ENCODE measurements at places on chromosomes 5 and 9.
A peak's percentile ranks its signal among the peaks of the same experiment; 100 is the strongest.

- H3K27me3 ChIP-seq = peaks cover 22% of the 10 kb centered on the region
- H3K4me3 ChIP-seq = no peak overlapping the region
- no peaks in the 10 kb centered on the region for H3K36me3 ChIP-seq
- no peak overlapping the region for H3K27ac ChIP-seq
Observed at GRCh38 chr9:97425973-97426336, 14.1 kb downstream of the TDRD7 start.

DNA sequence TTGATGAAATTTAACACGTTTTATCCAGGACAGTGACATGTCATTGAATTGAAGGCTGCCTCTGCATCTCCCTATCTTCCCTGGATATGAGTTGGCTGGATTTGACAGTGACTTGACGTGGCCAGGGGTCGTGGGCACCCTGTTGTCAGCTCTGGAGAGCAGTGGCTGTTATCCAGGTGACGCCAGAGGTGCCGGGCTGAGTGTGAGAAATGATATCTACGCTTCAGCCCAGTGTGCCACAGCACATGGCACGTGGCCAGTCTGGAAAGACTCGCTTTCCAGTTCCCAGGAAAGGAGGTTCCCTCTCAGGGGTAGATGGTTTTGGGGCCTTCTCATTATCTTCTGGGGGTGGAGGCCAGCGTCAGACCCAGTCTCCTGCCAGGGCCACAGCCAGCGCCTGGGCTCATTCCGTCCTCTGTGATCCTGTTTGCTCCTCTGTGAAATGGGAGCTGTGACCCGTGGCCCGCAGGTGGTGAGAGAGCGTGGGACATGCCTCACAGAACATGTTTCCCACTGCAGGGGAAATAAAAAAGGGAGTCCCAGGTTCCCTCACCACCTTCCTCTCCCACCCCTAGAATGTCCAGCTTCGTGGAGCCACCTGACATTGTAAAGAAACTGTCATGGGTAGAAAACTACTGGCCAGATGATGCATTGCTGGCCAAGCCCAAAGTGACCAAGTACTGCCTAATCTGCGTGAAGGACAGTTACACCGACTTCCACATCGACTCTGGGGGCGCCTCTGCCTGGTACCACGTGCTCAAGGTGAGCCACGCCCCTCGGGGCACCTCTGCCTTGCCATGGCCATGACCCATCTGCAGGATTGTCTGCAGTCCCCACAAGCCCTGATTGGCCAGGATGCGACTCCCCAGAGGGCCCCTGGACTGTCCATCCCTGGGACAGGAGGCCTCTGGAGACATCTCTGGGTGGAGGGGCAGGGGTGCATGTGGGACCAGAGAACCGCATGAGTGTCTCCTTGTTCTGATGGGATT is 76.5 kb downstream of the PHF2 start:
- DNase-seq = no peak
- H3K27ac ChIP-seq = no peak overlapping the region
- no peaks in the 10 kb centered on the region for H3K4me1 ChIP-seq

DNA sequence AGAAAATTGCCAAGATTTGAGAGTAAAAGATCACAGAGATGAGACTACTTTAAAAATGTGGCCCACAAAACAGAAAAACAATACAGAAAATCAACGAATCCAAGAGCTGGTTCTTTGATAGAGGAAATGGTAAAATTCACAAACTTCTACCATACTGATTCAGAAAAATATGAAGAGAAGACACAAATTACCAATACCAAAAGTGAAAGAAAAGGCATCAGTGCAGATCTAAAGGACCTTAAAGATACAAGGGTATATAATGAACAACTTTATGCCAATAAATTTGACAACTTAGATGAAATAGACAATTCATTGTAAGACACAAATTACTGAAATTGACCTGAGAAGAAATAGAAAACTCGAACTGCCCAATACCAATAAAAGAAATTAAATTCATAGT is 24.4 kb upstream of the SLC1A1 start:
- no peaks in the 10 kb centered on the region for H3K4me1 ChIP-seq
- no peak overlapping the region for H3K27ac ChIP-seq
- H3K4me3 ChIP-seq = no peak overlapping the region
- peaks cover 3% of the 10 kb centered on the region for H3K27me3 ChIP-seq
- H3K36me3 ChIP-seq = no peaks in the 10 kb centered on the region
- no peak for DNase-seq

GRCh38 chr9:134165357-134166315 is 1.3 kb upstream of the RNU6ATAC start:
- peaks cover 24% of the 10 kb centered on the region for H3K36me3 ChIP-seq
- H3K27ac ChIP-seq = no peak overlapping the region
- DNase-seq = no peak
- H3K27me3 ChIP-seq = peaks cover 10% of the 10 kb centered on the region
- peaks cover 8% of the 10 kb centered on the region for H3K4me1 ChIP-seq

- no peaks in the 10 kb centered on the region for H3K4me1 ChIP-seq
- H3K27ac ChIP-seq = peak overlapping the region; percentile 16
Observed at GRCh38 chr5:62432621-62433064, 20.1 kb downstream of the IPO11 start.

GRCh38 chr5:103981592-103981991 is 419.0 kb upstream of the NUDT12 start:
- no peaks in the 10 kb centered on the region for H3K36me3 ChIP-seq
- DNase-seq = no peak
- no peak overlapping the region for H3K4me3 ChIP-seq
- H3K4me1 ChIP-seq = no peaks in the 10 kb centered on the region
- H3K27me3 ChIP-seq = no peaks in the 10 kb centered on the region

DNA sequence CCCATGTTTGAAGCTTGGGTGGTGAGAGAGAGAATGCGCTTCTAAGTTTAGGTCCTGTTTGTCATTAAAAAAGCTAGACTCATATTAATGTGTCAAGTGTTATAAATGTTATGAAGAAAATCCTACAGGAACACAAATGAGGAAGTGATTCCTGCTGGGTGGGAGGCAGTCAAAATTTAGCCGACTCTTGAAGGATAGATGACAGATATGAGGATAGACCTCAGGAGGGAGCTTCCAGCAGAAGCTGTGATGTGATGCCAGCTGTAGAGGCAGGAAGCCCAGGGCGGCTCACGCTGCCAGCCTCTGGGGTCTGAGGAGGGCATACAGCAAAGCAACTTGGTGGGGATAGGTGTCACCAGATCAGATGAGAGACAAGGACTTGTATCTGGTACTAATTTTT is 74.7 kb upstream of the ADAMTS16 start:
- no peak for DNase-seq
- H3K27ac ChIP-seq = no peak overlapping the region
- H3K4me1 ChIP-seq = peaks cover 4% of the 10 kb centered on the region
- H3K36me3 ChIP-seq = no peaks in the 10 kb centered on the region
- no peak overlapping the region for H3K4me3 ChIP-seq

DNA sequence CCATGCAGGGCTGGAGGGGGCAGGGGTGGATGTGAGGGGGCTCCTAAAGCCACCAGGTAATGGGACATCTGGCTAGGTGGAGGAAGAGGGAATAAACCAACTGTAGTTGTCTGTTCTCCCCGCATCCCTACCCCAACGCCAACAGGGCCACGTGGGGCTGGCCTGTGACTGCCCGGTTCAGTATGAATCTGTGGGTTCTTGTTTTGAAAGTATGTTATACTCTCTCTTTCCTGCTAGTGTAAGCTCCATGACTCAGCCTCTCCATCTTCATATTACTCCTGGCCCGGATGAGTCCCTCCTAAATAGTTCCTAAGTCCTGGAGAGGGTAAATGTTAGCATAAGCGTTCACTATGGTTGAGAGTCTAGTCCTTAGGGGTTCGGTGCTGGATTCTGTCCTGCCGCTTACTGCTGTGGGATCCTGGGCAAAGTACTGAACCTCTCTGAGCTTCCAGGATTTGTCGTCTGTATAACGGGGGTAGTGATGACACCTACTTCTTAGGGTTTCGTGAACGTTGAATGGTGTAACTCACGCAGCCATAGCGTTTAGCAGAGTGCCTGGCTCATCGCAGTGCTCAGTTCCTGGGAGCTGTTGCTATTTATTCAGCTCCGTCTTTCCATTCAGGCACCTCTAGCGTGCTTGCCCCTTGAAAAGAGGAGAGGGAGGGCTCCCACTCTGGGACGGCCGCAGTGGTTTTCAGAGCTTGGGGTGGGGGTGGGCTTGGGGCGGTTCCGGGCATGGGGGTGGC is 28.8 kb downstream of the LHX2 start:
- peaks cover 6% of the 10 kb centered on the region for H3K4me1 ChIP-seq
- H3K27me3 ChIP-seq = peaks cover 76% of the 10 kb centered on the region
- no peaks in the 10 kb centered on the region for H3K36me3 ChIP-seq
- DNase-seq = no peak
- peak overlapping the region; percentile 41 for H3K4me3 ChIP-seq

DNA sequence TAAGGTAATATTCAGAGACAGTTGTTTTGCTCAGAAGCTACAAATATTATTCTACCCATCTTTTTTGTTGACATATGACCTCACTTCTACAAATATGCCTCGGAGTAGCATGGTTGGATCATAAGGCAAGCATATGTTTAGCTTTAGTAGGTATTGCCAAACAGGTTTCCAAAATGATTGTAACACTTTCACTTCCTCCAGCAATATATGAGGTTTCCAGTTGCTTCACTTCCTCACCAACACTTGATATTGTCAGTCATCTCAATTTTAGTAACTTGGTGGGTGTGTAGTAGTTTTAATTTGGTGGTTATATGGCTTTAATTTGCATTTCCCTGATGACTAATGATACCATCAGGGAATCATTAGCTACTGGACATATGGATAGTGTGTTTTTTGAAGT is 46.7 kb downstream of the TNFSF8 start:
- H3K27ac ChIP-seq = no peak overlapping the region
- no peak overlapping the region for H3K4me3 ChIP-seq
- H3K36me3 ChIP-seq = peaks cover 5% of the 10 kb centered on the region
- peaks cover 9% of the 10 kb centered on the region for H3K4me1 ChIP-seq

- no peaks in the 10 kb centered on the region for H3K36me3 ChIP-seq
- H3K4me1 ChIP-seq = peaks cover 8% of the 10 kb centered on the region
- no peak overlapping the region for H3K27ac ChIP-seq
Observed at GRCh38 chr9:91182429-91183225, 179.1 kb downstream of the AUH start.
